DMS79 treated with DMSO at 0.1 percent for 48 hours (cell line): ENCODE measurements at places on chromosomes 1 and 21.

DNA sequence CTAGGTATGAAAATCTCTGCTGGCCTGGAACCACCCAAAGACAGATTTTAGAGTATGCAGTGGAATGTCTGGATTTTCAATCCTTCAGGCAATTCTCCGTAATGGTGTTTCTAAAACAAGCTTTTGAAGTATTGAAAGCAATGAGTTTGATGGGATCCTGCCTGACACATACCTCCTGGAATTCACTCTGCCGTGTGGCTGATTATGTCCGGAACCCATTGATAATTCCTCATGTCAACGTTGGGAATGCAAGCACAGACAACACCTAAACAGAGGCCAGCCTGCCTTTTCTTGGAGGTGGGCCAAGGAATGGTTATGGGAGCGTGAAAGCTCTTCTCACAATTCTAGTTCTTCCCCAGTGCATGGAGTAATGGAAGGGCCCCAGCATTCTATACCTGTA is 168.9 kb upstream of the HMCN1 start:
- peak; percentile 33 for DNase-seq

- no peak for DNase-seq
These were observed 88.0 kb upstream of the ZNF648 start for GRCh38 chr1:182149411-182149965.

DNA sequence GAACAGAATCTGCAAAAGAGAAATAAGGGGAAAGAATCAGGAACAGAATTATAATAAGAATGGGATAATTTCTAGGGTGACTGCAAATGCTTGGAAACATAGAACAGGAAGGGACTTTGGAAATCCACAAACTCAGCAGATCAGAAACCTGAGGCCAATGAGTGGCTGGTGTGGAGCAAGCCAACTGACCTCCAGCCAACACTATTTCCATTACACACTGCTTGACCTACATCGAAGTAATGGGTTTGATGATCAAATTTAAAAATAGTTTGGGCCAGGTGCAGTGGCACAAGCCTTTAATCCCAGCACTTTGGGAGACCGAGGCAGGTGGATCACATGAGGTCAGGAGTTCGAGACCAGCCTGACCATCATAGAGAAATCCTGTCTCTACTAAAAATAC is 284.9 kb downstream of the GRIK1 start:
- no peak for DNase-seq

GRCh38 chr1:87940421-87940820 is 611.7 kb downstream of the LMO4 start:
- DNase-seq: no peak

- no peak for DNase-seq
These were observed 39.0 kb upstream of the CD5L start for GRCh38 chr1:157880621-157881020.

DNA sequence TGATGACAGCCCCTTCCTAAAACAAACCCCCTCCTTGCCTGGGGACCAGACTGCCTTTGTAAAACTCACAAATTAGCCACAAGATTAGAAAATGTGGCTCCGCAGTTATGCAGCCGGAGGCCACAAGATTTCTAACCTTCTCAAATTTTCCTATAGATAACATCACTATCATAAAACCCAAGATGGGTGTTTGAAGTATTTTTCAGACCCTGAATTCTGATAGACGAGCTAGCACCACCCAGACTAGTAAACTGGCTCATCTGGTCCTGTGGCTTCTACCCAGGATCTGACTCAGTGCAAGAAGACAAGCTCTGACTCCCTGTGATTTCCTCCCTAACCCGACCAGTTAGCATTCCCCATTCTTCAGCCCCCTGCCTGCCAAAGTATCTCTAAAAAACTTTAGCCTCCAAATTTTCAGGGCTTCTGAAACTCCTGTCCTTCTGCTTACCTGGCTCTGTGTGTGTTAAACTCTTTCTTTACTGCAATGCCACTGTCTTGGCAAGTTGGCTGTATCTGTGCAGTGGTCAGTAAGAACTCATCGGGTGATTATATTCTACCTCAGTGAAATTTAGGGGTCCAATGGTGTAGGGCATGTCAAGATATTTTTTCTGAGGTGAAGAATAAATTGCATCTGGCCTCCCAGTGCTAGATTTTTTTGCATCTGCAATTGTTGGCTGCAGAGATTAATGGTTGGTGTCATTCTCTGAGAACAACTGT is 102.1 kb downstream of the S1PR1 start:
- no peak for DNase-seq

- DNase-seq: peak; percentile 5
These were observed 21.2 kb downstream of the OVGP1 start for GRCh38 chr1:111406321-111406768.

- peak; percentile 54 for DNase-seq
These were observed 12.9 kb upstream of the PHLDA3 start for GRCh38 chr1:201481761-201482493.

GRCh38 chr1:50531027-50531426 is 107.8 kb upstream of the DMRTA2 start:
- DNase-seq: no peak

- no peak for DNase-seq
These were observed 25.0 kb downstream of the PRMT2 start for GRCh38 chr21:46660505-46660904.

GRCh38 chr1:227604446-227604845 is 41.1 kb downstream of the ZNF678 start:
- DNase-seq: no peak

- no peak for DNase-seq
These were observed 57.8 kb downstream of the ESRRG start for GRCh38 chr1:216665406-216665805.

GRCh38 chr1:87179851-87180519 is 148.7 kb upstream of the LMO4 start:
- peak; percentile 28 for DNase-seq

DNA sequence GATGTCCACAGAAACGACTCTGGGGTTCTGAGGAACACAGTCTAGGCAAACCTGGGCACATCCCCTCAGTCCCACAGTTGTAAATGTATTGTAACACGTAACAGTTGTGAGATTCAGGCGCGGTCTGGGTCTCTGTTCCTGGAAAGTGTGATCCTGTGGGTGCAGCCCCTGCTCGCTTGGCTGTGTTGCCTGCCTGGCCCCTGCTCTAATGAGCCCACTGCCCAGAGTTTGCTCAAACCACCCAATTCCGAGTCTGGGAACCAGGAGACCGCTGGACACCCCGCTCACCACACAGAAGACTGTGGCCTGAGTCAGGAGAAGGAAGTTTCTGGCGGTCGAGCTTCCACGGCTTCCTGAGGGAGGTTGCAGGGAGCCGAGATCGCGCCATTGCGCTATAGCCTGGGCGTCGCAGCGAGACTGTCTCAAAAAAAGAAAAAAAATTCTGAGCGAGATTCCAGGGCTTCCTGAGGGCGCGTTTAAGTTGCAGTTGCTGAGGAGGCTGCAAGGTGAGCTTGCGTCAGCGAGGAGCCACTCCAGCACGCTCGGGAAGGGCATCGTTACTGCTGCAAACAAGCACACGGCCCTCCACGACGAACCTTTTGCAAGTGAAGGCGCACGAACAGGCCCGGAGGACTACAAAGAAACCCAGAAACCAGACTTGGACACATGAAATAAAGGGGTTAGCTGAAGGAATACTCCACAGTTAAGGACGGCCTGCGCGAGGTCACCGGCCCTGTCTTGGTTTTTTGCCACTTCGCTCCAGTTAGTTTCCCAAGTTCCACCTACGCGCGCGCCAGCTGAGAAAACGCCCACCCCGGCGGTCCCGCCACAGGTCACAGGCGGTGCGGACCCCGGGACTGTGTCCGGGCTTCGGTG is 1.1 kb downstream of the C21orf58 start:
- peak; percentile 10 for DNase-seq

DNA sequence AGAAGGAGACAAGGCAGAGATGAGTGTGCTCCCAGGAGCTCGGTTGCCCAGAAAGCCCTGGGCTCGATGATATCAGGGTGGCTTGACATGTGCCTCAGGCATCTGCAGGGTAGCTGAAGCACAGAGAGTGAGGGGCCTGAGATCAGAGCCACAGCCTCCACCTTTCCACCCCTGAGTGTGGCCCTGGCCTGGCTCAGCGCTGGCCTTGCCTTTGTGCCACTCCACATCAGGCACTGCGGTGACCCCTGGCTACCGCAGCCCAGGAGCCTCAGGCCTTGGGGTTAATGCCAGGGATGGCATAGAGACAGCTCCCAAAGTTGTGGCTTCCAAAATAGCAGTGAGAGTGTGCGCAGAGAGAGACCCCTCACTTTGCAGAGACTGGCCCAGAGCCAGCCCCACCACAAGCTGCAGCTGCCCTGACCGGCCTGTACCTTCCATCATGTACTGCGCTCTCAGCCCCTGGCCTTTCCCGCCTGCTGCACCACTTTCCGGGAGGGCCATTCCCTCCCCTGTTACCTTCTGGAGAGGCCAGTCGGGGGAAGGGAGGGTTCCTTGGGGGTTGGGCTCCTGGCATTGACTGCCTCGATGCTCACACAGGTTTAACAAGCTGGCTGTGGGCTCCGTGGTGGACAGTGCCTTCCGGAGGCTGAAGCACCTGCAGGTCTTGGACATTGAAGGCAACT is 19.5 kb downstream of the PODN start:
- DNase-seq: no peak

DNA sequence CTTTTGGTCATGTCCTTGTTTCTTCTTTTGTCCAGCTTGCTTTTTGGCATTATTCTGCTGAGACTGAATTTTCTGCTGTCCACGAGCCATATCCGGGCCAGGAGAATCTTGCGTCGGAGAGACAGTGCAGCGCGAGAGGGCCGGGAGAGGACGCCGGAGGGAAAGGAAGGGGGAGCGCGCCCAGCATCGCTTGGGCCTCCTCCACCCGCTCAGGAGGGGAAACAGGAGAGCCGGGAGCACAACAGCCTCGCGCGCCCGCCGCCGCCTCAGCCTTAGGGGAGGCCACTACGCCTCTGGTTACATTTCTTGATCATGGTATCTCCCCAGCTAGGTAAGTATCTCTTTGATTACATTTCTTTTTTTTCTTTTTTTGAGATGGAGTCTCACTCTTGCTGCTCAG is 7.4 kb upstream of the DEGS1 start:
- DNase-seq: no peak

- no peak for DNase-seq
These were observed 257.8 kb upstream of the ADGRL4 start for GRCh38 chr1:79264285-79264684.

DNA sequence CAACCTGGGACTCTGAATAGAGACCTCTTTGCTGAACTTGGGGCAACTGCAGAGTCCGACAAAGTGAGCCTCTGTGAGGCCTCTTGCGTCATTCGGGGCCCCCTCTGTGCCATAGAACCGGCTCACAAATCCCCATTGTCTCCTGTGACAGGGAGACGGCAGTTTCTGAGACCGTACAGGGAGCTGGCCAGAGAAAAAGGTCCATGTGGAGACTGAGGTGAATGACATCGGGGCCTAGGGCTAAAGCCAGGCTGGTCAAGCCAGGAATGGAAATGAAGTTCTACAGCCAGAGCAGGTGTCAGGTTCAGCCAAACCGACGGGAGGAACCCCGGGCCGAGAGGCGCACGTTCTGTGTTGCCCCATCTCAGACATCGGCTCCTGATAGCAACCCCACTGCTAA is 37.1 kb upstream of the TRIM67 start:
- no peak for DNase-seq

DNA sequence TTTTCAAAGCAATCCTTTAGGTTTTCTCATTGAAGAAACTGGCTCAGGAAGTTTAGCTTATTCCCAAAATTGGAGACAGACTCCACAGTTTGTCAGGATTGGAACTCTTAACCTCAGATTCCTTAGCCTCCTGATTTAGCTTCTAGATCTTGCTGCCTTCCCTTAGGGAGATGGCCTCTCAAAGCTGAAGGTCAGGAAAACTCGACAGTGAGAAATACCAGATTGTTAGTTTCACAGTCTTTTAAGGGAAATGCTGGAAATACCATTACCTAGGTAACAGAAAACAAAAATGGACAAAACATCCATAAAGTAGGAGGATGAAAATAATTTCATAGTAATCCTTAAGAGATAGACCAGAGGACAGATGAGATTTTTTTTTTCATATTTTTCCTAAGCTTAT is 7.8 kb downstream of the RASAL2 start:
- no peak for DNase-seq

DNA sequence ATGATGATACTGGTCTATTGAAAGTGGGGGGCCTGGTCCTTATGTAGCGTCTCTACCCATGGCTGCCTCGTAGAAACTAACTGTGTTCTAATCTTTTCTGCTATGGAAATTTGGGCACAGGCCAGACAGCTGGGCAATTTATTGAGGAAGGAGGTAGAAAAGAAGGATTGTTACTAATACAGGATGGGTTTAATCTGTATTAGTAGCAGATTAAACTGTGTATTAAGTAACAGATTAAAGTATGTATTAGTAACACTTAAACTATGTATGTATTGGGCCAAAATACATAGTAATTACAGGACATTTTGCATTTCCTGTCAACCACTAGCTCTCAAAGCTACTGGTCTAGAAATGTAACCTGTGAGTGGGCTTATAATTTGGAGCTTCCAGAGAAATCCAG is 142.0 kb downstream of the MAST2 start:
- no peak for DNase-seq

- DNase-seq: no peak
These were observed 557.2 kb upstream of the BEND5 start for GRCh38 chr1:49333906-49334305.

- DNase-seq: no peak
These were observed at the start of gene ESRRG for GRCh38 chr1:216723274-216723780. Gene ESRRG (minus strand): TSS chr1:216723429. CDS start chr1:216723299, 130 bp downstream.

- DNase-seq: no peak
These were observed 56.9 kb downstream of the RUNX1 start for GRCh38 chr21:34992180-34992579.

DNA sequence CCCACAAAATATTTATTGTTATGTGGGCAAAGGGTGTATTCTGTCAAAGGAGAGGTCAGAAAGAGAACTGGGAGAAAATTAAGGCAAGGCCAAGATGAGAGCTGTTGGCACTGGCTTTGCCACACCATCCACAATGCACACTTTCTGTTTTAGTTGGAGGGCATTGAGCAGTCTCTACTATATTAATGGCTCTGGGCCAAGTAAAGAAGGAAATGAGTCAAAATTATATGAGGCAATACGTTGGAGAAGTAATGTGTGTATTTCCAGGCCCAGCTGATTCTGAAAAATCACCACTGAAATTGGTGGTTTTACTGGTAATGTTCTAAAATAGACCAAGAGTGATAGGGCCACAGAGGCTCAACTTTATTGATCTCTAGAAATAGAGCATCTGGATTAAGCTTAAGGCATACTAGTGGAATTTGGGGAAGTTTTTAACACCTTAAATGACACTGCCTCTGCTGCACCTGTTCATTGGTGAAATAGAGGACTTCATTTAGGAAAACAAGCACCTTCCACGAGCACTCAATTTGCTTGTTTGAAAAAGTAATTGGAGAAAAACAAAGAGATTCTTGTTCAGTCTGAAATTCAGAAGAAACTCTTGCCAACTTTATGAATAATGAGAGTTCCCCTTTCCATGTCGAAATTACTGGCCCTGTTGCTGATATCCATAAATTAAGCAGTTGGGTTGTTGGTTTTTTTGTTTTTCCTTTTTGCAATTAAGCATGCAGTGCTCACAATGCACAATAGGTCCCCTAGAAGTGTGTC is 424.9 kb downstream of the ADGRL2 start:
- peak; percentile 91 for DNase-seq

GRCh38 chr1:177748080-177748801 is 221.6 kb downstream of the SEC16B start:
- no peak for DNase-seq

- peak; percentile 43 for DNase-seq
These were observed 540 bp upstream of the C1orf198 start for GRCh38 chr1:230868736-230869385.

- no peak for DNase-seq
These were observed 31.1 kb downstream of the INAVA start for GRCh38 chr1:200925831-200926230.

- DNase-seq: no peak
These were observed 217.8 kb upstream of the B3GALT2 start for GRCh38 chr1:193404236-193404635.

- no peak for DNase-seq
These were observed 42.9 kb downstream of the KCNJ15 start for GRCh38 chr21:38299671-38300070.

- DNase-seq: no peak
These were observed 216.2 kb downstream of the SDCCAG8 start for GRCh38 chr1:243471754-243472745.
